ENCODE measurements at places on chromosomes 6 and 20. TPM values are rescaled to one million over a fixed set of nuclear protein-coding genes. Genes with fewer than 3 reads are reported as not detected.

GRCh38 chr6:126625019-126625418, 285.1 kb downstream of the CENPW start:
- DNase-seq = peak; percentile 20

GRCh38 chr6:156980515-156980914, 203.3 kb downstream of the ARID1B start:
- DNase-seq = peak; percentile 66

- DNase-seq = no peak
These were observed 98.4 kb upstream of the CARMIL1 start for GRCh38 chr6:25180630-25181349.

DNA sequence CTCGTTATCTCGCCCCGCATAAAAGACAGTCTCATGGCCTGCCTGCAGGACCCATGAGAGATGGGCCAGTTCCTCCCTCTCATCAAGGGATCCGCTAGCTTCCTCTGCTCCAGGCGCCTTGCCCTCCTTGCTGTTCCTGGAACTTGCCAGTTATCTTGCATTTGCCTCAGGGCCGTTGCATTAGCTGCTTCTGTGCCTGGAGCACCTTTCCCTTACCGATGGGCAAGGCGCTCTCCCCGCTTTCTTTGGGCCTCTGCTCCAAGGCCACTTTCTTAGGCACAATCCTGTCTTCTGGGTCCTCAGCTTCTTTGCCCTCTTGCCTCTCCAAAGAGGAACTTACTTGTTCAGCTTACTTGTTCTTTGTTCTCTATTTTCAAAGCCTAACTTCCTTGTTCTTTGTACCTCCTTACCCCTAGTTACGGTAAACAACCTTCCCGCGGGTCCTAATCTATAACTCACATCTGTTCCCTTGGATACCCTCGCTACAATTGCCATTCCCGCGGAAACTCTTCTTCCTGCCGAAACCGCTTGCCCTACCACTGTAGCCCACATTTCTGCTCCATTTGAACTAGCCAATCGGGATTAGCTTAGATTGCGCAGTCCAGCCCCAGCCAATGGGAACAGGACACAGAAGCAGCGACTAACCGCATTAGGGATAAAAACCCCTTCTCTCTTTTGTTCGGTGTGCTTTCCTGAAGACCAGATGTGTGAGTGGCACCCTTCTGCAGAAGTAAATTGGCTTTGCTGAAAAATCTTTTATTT, 887 bp upstream of the NSFL1C start:
- no peak for DNase-seq

GRCh38 chr20:16517946-16518783, 55.1 kb downstream of the KIF16B start:
- peak; percentile 78 for DNase-seq

Gene PDSS2
- 5.4 TPM for total RNA-seq

Gene COL11A2
- total RNA-seq = 0.63 TPM

Gene BMP7
- not detected for total RNA-seq
